ENCODE measurements at places on chromosomes 7 and 10.

DNA sequence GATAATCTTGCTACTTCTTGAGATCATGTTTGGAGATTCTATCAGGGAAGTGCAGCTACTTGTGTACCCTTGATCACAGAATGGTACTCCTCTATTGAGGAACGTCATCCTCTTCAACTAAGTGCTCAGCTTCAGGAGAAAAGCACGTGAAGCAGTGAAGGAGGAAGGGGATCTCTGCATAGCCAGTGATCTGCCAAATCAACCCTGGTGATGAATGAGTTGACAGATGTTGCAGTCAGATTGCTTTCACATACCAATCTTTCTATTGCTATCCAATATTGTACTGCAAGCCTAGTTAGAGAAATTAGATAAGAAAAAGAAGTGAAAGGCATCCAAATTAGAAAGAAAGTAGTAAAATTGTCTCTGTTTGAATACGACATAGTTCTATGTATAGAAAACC is 309.4 kb downstream of the TWIST1 start:
- DNase-seq = no peak

GRCh38 chr10:132139526-132139925 is 47.2 kb upstream of the DPYSL4 start:
- DNase-seq = no peak

GRCh38 chr10:47121336-47121735 is 178.7 kb upstream of the GDF10 start:
- no peak for DNase-seq

DNA sequence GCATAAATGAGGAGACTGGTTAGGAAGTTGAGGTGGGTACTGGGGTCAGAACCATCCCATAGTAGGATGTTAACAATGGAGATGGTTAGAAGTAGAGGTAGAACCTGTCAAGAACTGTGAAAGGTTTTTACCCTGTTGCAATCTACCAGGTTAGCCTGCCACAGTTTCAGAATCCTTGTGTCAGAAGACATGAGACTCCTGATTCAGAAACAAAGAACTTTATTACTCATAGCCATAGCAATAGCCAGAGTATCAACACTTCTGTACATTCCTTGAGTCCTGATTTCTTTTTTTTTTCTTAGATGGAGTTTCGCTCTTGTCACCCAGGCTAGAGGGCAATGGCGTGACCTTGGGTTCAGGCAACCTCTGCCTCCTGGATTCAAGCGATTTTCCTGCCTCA is 200.9 kb downstream of the GRM3 start:
- DNase-seq = no peak

DNA sequence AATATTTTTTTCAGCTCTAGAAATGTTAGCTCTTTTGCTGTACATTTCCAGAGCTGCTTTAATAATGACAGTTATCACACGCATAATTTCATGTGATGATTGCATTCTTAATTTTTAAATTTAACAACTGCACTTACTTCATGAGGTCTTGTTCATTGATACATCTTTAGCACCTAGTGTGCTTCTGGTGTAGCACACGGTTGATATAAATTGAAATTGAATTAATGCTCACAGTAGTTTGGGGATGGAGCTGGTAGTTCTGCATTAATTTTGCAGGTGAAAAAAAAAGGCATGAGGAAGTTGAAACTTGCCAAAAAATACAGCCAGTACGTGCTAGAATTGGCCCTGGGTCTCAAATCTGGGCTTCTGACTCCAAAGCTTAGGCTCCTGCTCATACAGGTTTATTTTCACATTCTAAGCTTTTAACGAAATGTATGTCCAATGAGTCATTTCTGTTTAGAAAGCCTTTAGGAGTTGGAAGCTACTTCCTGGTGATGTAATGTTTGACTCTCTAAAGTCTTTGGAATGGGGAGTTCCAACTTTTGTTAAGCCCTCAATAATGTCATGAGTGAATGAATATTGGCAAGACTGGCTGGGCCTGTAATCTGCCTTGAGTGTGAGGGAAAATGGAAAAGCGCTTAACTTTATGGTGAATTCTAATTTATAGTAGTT is 62.5 kb downstream of the DAGLB start:
- no peak for DNase-seq

DNA sequence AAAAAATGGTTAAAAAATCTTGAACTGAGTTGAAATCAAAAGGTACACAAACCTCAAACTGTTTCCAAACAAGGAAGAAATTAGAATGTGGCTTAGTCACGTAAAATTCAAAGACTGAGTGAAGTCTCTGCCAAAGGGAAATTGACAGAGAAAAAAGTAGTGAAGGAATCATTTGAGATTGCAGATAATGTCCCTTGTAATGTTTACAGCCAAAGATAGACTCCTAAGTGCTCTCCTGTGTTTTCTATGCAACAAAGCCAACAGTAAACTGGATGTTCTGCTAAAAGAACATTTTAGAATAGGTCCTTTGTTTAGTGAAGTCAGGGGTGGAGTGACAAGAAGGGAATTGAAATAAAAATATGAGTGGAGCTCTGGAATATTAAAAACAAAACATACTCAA is 117.9 kb downstream of the ITGA8 start:
- no peak for DNase-seq

GRCh38 chr10:121058082-121058481 is 206.9 kb downstream of the WDR11 start:
- no peak for DNase-seq

GRCh38 chr10:51502124-51502523 is 197.3 kb downstream of the CSTF2T start:
- no peak for DNase-seq

GRCh38 chr7:44155191-44156185 is 14.4 kb upstream of the MYL7 start:
- DNase-seq = no peak

- no peak for DNase-seq
Observed at GRCh38 chr10:112955582-112956421, 5.8 kb downstream of the TCF7L2 start.

DNA sequence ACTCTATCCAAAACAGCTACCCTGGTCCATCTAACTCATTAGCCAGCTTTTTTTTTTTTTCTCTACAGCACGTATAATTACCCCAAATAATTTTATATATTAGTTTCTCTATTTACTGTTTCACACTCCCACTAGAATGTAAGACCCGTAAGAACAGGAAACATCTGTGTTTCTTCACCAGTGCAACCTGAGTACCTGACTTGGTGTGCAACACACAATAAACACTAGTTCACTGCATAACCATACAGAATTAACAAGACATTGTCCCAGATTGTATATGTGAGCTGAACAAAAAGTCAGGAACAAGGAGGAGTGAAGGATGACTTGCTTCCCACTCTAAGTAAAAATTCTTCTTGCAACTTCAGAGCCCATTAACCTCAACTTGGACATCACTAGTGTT is 180.2 kb upstream of the AKR1E2 start:
- no peak for DNase-seq

- DNase-seq = no peak
Observed at GRCh38 chr7:17055596-17055995, 173.8 kb upstream of the AGR3 start.

- DNase-seq = no peak
Observed at GRCh38 chr10:45373576-45374349, at the start of gene ALOX5. ALOX5 (plus strand) TSS chr10:45374216; CDS start chr10:45374280, 64 bp downstream.

DNA sequence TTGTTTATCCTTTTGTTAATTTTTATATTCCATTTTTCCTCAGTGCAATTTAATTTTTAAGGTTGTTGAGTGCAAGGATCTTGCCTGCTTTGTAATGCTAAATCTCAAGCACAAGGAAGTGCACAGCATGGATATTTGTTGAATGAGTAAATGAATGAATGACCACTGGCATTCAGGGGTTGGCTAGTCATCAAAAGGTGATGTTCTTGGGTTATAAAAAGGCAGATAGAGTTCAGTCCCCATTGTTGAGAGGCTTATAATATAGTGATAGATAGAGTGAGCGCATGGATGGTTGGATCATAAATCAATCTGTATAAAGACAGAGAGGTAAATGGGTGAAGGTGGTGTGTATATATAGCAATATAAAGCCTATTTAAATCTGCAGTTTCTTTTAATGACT is 193.2 kb upstream of the KLF6 start:
- DNase-seq = no peak

- no peak for DNase-seq
Observed at GRCh38 chr7:23358152-23358674, 59.1 kb downstream of the MALSU1 start.

DNA sequence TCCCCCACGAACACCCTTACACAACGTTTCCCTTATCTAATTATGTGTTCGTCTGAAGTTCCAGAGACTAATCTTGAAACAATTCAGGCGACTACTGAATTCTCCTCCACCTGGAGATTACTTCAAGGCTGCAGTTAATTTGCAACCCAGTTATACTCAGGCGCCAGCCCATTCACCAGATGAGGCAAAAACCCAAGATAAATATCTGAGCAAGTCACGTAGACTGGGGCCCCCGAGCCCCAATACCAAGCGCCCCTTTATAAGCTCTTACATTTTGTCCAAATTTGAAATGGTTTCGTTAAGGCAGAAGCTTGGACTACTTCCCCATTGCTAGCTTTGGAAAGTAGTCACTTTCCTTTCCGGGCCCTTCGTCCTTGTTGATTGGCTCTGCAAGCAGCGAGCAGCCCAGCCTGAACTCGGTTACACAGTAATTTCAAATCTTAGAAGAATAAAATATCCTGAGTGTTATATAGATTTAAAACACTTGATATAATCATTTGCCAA is 1.2 kb downstream of the TPK1 start:
- no peak for DNase-seq

DNA sequence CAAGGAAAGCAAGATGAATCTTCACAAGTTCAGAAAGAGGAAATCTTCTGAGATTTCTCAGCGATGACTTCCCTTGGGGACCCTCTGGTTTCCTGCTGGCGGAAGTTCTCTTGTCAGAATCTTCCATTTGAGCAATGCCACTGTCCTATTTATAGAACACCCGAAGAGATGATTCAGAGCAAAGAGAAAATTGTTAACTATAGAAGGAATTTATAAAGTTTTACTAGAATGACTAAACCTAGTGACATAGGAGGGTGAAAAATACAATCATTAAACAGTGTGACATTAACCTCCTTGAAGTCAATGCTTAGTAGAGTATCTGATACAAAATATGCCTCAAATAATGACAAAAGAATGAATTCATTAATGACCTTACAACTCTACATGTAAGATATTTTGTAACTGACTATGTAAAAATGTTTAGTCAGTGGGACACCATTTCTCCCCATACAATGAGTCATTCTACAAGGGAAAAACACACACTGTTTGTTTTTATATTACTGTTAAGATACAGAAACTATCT is 206.5 kb upstream of the CNTNAP2 start:
- DNase-seq = no peak

DNA sequence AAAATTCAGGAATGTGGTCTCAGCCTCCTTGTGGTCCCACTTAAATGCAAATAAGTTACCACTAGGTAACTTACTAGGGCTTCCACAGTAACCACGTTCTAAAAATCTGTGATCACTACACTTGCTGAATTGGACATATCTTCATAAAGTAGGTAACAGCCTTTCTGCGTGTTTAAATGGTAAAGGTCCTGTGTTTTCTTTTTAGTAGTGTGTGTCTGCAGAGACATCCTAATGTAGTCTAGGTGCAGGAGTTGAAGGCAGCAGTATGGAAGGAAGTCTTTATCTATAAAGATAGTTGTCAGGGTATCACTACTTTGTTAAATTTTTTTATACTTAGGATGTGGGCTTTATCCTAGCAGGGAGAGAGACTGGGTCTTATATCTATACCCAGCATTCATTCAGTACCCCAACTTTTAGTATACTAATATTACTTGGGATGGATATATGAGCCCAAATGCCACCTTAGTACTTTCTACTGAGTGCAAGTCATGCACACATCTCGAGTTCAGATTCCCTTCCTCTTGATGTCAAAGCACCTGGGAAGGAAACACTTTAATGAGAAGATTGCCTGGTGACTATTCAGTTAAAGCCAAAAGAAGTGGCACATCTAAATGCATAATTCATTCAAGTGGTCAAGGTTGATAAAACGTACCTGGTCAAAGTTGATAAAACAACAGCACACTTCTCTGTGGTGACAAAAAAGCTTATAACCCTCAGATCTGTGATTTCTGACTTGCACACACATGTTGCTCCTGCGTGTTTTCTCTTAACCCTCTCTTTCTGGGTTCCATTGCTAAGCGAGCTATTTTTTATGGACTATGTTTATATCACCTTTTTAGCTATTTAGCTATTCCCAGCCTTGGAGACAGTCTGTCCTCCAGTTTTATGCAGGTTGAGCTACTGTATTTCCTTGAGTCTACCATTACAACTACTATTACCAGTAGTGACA is 281.1 kb upstream of the DKK1 start:
- DNase-seq = no peak

DNA sequence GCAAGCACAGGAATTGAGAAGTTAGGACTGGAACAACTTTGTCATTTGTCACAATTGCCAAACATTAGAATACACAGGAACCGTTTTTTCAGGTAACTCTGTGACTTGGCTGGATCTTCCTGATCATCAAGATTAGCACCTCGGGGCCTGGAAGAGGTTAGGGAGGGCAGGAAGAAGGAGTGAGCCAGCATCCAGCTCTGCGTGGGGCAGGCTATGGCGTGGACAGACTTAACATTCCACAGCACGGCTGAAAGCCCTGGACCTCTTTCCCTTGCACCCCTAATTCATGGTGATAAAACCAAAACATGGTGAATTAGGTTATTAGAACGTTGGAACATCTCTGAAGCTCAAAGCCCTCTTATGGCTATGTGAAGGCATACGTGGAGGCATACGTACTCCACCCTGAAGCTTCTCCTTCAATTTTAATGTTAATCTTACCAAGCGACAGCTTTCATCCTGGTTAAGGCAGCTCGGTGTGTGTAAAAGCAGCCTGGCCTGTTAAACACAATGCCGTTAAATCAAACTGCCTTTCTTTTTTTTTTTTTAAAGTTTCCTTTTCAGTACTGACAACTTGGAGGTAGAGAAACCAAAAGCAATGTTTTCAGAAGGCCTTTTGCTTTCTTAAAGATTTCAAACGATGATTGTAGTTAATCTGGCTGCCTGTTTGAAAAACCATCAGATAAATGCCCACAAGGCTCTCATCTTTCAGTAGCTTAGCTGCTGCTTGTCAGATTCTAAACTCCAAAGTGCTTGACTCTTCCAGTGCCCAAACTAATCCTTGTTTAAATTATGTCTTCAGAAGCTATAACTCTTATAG is 4.5 kb downstream of the GRK5 start:
- no peak for DNase-seq

GRCh38 chr10:48958598-48959190 is 19.1 kb upstream of the LRRC18 start:
- DNase-seq = no peak

DNA sequence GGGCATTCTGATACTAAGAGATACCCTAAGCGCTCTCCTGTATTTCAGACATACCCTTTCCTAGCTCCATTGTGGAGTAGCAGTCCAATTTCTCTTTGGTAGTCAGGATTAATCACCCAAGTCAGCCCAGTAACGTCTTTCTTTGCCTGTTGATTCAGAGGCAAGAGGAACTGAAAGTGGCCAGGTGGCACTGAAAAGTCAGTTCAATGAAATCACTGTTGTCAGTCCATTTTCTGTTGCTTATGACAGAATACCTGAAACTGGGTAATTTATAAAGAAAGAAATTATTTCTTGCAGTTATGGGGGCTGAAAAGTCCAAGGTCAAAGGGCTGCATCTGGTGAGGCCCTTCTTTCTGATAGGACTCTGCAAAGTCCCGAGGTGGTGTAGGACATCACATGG is 40.2 kb downstream of the ANKRD61 start:
- no peak for DNase-seq

GRCh38 chr10:98577578-98577977 is 130.8 kb upstream of the HPS1 start:
- no peak for DNase-seq

- DNase-seq = no peak
Observed at GRCh38 chr7:36851382-36851781, 127.1 kb upstream of the AOAH start.

Measured in stimulated activated CD4-positive, alpha-beta T cell treated with anti-CD3 and anti-CD28 coated beads, TNF-alpha, amount 100 ng/mL, for 24 hours (primary cell).